ENCODE measurements at places on chromosomes 12 and 14. TPM values are rescaled to one million over a fixed set of nuclear protein-coding genes. Genes with fewer than 3 reads are reported as not detected.

Gene MAP3K9
- 6.4 TPM for total RNA-seq

- peak; percentile 27 for DNase-seq
Measured at GRCh38 chr14:53953828-53954550, 2.6 kb downstream of the BMP4 start.

GRCh38 chr12:25266497-25266896 is 15.8 kb upstream of the KRAS start:
- DNase-seq: peak; percentile 18

GRCh38 chr14:68444449-68445168 is 348.3 kb downstream of the ZFP36L1 start:
- peak; percentile 42 for DNase-seq

- no peak for DNase-seq
Measured at GRCh38 chr12:108653082-108653516, 19.4 kb upstream of the SELPLG start.

DNA sequence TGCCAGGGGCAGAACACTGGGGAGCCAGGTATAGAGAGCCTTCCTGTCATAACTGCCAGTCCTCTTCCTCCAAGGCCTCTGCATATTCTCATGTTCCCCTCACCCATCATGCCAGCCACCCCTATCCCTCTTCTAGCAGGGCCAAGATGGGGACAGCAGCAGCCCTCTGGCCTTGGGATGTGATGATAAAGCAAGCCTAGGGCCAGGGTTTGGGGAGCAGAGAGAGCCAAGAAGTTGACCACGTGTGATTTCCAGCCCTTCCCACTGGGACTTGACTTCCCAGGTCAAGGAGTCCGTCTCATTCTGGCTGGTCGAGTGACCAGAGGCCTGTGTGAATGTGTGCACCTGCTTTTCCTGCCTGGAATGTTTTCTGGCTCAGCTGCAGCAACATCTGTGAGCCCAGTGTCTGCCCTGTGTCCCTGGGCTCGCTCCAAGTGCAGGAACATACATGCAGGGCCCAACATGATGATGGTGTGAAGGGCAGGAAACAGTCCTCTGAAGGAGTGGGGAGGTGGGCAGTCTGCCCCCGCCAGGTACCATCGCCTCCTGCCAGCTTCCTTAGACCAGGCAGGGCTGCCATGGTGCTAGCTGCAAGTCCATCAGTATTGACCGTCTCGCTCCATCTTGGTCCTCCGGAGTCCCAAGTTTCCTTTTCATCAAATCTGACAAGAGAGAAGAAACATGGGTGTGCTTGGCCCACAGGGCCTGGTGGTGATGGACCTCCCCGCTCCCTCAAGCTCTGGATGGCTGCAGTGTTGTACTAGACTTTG is 21.0 kb downstream of the VASH1 start:
- no peak for DNase-seq

DNA sequence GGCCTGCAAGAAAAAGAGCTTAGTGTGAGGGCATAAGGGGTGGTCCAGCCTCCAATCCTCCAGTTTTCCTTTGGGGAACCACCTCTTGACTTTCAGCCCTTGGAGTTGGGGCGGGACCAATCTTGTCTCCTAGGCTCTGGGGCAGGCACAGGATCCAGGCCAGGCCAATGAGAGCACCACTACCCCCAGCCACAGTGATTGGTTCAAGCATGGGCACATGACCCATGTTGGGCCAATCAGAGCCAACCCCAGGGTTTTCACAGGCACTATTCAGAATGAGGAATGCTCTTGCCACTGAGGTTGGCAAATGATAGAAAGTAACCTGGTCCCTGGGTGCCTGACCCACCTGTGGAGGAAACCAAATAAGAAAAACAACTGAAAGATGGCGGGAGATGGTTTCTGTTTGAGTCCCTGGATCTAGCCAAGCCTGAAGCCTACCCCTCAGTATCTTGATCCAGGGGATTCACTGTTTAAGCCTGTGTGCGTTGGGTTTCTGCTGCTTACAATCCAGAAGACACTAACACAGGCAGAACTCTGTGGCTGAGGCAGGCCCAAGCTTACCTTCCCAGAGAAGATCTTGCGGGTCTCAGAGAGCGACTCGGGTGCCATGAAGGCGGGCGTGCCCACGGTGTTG is 42.9 kb downstream of the P2RX4 start:
- peak; percentile 18 for DNase-seq
